Activated T-cell treated with anti-CD3 and anti-CD28 coated beads for 1 hour (primary cell): ENCODE measurements at places on chromosomes 1 and 21.

DNA sequence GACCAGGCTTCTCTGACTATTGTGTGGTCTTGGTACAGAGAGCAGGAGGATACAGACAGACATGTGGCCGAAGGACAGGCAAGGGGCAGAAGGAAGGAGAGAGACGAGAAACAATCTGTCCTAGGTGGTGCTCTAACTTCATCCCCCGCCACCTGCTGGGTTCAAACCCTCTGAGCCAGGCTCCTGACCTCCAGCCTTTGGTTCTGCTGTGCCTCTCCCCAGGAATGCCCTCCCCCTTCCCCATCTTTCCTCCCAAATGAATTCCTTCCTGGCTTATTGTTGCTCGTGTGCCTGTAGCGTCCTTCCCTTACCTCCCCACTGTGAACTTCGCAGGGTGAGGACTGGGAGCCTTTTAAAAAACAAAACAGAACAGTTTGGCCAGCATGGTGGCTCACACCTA, 5.4 kb downstream of the TCEA3 start:
- DNase-seq, result no peak

DNA sequence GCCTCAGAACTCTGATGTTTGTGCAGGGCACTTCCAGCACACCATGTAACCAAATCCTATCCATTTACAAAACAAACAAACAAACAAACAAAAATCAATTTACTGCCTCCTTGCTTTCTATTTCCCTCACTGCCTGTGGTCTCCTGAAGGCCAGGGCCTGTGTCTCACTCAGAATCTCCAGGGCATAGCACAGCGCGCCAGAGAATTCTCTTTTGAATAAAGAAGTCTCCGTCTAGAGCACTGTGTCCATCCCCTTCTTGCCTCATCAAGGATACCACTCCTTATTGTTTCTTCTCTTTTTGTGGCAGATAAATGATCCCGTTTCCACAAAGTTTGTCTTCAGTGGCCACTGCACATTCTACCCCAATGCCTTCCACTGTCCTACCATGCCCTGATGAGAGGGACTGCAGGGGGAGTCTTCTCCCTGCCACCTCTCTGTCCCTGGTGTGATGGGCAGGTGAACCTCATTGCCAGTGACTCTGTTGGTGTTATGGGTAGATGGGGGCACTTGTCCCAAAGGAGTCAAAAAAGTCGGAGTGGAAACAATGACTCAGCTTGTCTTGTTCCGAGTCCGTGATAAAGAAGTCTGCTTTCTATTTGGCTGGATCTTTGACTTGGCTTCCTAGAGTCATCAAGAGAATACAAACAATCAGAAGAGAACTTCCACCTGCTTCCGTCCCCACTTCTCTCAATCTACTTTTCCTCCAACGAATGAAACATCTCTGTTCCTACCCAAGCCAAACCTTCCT, 30.0 kb downstream of the XCL2 start:
- no peak for DNase-seq

GRCh38 chr1:112034277-112034676, 44.8 kb upstream of the KCND3 start:
- no peak for DNase-seq

DNA sequence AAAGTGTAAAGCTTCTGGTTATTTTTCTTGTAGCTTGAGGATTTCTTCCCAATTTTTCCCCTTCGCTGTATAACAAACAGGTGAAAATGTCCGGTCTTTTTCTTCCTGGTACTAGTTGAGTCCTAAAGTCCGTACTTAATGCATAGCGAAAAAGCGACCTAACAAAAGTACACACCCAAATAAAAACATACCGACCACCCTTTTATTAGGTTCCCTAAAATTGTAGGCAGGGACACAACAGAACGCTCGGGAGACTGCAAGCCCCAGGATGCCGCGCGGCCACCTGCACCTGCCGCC, 281 bp upstream of the BTF3L4 start:
- no peak for DNase-seq

DNA sequence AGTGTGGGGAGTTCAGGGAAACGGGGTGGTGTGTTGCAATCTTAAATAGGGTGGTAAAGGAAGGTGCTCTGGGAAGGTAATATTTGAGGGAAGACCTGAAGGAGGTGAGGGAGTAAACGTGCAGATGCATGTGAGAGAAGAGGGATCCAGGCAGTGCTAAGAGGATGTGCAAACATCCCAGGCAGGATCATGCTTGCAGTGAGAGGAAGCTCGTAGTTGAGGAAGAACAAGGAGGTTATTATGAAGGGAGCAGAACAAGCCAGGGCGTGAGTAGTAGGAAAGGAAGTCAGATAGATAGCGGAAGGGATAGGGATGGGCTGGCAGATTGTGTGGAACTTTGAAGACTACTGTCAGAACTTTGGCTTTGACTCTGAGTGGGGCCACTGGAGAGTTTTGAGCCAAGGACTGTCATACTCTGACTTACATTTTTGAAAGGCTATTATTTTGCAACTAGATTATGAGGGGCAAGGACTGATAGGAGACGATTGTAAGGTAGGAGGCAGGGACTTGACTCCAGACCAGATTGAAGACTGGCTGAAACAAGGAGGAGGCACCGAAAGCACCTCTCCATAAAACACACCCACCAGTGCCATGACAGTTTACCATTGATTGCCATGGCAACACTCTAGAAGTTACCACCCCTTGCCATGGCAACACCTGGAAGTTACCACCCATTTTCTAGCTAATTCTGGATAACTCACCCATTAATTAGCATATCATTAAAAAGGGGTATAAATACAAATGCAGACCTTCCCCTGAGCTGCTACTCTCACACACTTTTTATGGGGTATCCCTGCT, 67.0 kb downstream of the XCL2 start:
- no peak for DNase-seq
